ENCODE measurements at places on chromosomes 1 and 21.

DNA sequence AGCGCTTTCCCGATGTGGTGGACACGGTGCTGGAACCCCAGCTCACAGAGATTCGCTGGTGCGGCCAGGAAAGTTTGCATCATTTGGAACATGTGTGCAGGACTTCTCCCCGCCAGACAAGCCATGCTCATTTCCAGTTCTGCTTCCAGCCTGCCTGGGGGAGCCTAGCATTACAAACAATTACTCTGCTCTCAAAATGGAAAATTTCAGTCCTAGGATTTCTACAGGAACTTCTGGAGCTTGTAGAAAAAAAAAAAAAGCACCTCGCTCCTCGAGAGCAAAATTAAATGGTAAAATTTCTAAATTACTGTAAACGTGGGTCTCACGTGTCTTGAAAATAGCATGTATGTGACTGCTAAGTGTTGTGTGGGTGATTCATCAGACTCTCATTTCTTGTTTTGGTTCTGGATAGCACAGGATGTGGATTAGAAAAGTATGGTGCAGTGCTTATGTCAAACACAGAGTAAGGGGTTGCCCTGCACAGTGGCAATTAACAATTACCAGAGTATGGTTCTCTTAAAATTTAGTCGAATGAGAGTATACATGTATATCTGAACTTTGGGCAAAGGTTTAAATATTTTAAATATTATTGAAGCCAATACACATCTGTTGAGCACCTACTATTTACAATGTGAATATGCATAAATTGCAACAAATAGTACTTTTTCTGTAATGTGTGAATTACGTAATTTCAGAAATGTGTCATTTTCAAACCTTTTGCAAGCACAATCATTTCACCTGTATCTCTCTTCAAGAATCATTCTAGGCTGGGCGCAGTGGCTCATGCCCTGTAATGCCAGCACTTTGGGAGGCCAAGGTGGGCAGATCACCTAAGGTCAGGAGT lies 61.8 kb upstream of the PTGFRN start:
- DNase-seq: no peak

GRCh38 chr21:43984905-43985689 lies 27.0 kb upstream of the TRAPPC10 start:
- no peak for DNase-seq

GRCh38 chr1:8061210-8061609 lies 35.1 kb upstream of the ERRFI1 start:
- DNase-seq: no peak

DNA sequence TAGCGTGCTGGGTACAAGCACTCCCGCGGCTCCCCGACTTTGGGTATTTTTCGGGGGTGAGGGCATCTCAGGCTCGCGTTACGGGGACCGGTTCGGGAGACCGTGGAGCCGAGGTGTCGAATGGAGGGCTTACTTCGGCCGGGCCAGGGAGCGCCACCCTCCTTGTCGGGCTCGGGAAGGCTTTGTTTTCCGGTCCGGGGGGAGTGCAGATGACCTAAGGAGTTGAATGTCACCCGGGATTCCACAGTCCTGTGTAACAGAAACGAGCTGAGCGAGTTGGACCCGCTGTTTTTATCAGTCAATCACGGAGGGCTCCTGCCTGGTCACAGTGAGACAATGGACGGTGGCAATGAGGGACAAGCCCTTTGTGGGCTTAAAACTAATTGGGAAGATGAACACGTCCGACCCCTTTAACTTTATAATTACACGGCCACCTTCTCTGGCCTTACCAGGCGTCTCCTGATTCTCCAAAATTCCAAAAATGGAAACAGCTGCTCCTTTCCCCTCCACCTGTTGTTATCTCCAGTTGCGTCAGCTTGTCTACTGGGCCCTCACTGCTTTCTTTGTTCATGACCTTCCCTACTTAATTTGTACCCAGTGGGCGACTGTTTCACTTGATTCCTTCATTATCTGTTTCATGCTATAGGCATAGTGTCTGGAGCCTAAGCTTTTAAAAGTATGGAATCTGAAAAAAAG lies 929 bp upstream of the TRIM45 start:
- DNase-seq: no peak

DNA sequence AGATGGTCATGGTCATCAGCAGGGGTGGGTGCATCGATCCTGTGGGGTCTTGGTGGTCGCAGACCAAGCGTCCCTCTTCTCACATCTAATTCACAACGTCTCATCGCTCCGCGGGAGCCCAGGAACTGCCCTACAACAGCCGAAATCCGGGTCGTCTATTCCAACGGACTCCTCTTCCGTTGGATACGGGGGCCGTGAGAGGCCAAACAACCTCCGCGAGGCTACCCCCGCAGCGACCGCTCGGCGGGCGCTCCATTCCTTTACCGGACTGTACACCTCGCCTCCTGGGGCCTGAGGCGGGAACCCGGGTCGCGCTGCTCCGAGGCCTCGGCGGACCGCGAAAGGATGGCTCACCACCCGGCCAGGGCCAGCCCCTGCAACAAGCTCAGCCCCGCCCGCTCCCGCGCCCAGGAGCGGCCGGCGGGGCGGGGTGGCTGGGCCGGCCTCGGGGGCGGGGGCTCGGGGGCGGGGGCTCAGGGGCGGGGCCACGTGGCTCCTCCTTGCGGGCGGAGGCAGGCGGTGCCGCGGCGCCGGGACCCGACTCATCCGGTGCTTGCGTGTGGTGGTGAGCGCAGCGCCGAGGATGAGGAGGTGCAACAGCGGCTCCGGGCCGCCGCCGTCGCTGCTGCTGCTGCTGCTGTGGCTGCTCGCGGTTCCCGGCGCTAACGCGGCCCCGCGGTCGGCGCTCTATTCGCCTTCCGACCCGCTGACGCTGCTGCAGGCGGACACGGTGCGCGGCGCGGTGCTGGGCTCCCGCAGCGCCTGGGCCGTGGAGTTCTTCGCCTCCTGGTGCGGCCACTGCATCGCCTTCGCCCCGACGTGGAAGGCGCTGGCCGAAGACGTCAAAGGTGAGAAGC lies at the start of gene QSOX1:
TSS of gene QSOX1 (plus strand) at position 545 of the 857 bp plus-strand sequence. CDS start at position 584, 39 bp downstream.
- DNase-seq: peak; percentile 98

DNA sequence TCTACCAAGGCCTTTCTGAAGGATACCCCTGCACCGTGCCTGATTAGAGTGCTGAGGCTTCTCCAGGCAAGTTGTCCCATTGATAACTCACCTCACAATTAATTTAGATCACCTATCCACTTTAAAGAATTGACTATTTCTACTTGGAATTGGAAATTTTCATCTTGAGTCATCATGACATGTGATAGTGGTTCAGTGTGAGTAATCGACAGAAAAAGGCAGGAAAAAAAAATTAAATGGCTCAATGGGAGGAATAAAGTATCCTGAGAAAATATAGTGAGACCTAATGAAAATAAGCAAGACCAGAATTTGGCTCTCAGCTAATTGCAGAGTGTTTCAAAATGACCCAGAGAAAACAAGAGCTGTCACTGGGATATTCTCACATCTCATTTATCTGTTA lies 222.4 kb upstream of the C8B start:
- DNase-seq: no peak

- DNase-seq: no peak
Measured at GRCh38 chr1:189349607-189350006, 1128.1 kb downstream of the BRINP3 start.

GRCh38 chr1:94777281-94777680 lies 42.9 kb upstream of the SLC44A3 start:
- DNase-seq: no peak

DNA sequence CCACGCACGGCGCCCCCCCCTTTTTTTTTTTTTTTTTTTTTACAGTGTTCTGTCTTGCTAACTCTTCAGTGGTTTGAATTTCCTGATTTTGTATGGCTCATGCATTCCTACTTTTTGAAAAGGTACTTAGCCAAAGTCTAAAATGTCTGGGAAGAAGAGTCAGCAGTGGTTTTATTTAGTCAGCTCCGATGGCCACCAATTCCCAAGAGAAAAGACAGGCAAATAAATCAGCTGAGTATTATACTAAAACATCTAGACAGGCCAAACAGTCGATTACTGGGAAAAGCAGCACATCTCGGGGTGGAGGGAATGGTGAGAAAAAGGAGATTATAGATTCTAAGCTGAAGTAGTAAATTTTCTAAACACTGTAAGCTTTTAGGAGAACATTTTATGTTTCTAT lies 192.5 kb upstream of the ZRANB2 start:
- no peak for DNase-seq

DNA sequence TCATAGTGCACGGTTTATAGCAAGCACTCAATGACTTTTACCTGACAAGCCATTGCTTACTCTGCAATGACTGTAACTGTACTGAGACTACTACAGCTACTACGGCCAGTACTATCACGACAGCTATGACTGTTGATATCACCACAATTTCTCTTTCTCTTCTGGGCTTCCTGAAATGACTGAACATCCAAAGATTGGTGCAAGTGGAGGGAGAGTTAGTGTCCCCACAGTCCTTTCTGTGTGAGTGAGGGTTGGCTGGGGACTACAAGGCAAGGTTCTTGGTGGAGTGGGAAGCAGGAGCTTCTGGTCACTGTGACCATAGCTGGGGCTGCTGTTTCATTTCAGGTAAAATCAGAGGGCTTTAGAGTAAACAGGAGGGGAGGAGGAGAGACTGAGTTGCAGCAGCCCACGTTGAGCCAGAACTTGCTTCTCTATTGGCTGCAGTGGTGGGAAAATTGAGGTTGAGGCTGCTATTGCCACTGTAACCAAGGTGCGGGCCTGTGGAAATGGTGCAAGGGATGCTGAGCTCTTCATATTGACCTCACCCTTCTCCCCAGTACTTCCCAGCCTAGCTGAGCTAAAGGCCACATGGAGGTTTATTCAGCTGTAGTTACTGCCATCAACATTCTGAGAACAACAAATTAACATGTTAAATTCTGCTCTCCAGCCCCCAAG lies 14.1 kb upstream of the IL10 start:
- DNase-seq: no peak

DNA sequence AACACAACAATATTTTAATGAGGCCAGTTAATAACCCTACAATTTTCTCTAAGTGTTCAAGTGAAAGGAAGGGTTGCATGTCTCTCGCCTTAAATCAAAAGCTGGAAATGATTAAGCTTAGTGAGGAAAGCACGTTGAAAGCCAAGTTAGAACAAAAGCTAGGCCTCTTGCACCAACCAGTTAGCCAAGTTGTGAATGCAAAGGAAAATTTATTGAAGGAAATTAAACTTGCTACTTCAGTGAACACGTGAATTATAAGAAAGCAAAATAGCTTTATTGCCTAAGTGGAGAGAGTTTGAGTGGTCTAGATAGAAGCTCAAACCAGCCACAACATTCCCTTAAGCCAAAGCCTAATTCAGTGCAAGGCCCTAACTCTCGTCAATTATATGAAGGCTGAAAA lies 135.6 kb downstream of the DUSP10 start:
- no peak for DNase-seq

DNA sequence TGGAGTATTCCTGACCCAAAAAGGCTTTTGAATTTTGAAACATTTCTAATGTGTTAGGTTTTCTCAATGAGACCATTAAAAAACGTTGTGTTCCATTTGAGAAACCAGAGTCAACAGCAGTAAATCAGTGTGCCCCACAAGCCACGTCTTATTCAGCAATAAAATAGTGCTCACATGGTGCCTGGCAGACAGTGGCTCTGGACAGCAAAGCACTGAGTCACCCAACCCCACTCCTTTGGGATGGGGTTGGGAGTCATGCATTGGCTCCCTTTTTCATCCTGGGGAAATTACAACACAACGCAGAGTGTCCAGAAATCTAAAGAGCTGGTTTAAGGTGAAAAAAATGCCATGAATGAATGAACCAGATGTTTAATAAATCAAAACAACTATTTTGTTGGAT lies 46.5 kb downstream of the KCNJ15 start:
- DNase-seq: no peak
